ENCODE measurements at places on chromosomes 2 and 18. TPM values are rescaled to one million over a fixed set of nuclear protein-coding genes. Genes with fewer than 3 reads are reported as not detected.

ZNF804A gene
- total RNA-seq, result 0.13 TPM

KLHL29 gene
- 31.7 TPM for total RNA-seq

RBM44 gene
- total RNA-seq, result 1.2 TPM

MZT2B gene
- total RNA-seq, result 168 TPM

SNORC gene
- 12.0 TPM for total RNA-seq

GALNT13 gene
- total RNA-seq, result 0.49 TPM

PDE11A gene
- total RNA-seq, result 2.4 TPM

DSG4 gene
- not detected for total RNA-seq

ANKRD30B gene
- 17.2 TPM for total RNA-seq

SERPINB11 gene
- total RNA-seq, result not detected

POTEI gene
- total RNA-seq, result 0.27 TPM

NPPC gene
- 0.67 TPM for total RNA-seq

DNA sequence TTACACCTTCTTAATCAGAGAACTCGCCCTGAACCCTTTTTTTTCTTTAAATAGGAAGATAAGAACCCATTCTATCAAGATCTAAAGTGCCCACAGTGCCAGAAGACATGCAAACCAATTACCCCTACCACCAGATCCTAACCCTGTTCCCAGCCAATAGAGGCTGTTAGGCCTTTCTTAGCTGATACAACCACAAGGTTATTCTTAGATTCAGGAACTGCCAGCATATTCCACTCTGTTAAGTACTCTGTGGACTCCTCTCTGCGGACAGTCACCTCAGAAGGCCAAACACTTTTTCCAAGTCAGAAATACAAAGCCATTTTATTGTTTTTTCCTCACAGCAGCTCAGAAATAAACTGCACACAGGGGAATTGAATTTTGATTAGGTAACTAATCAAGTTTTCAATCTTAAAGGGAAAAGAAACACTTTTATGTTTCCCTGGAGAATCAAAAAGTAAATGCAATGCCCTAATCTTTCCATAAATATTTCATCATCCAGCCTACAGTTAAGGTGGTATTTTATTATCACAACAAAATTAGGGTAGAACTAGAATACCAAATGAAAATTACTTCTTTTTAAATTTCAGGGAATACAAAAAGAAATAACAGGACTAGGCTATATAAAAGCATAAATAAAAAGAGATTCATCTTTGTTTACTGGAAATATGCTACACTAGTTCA is 111.4 kb downstream of the NBAS start:
- no peak for DNase-seq

- no peak for DNase-seq
Observed at GRCh38 chr18:70025580-70025979, 77.9 kb upstream of the CD226 start.

DNA sequence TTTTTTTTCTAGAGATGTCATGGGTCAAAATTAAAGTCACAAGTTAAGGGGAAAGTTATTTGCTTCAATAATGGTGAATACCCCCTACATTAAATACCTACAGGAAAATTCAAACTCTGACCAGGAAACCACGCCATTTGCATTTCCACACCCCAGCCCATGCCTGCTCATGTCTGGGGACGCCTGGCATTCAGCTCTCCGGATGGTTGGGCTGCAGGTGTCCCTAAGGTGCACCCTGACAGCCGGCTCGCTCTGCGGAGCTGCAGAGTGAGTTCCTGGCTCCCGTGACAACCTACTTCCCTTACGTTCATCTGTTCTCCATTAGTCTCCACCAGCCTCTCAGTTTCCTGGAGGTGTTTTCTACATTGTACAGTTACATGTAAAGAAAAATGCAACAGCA is 122.7 kb upstream of the RIOK3 start:
- no peak for DNase-seq

DNA sequence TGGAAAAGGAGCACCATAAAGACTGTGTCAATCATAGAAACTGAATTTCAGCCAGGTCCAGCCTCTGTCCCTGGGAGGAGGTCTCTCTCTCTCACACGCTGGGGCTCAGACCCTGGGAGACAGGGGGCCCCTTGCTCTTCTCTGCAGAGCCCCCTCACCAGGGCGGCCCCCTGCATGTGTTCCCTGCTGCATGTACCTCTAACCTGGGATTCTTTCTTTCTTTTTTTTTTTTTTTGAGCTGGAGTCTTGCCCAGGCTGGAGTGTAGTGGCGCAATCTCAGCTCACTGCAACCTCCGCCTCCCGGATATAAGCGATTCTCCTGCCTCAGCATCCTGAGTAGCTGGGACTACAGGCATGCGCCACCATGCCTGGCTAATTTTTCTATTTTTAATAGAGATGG is 46.5 kb downstream of the TPO start:
- DNase-seq, result no peak

DNA sequence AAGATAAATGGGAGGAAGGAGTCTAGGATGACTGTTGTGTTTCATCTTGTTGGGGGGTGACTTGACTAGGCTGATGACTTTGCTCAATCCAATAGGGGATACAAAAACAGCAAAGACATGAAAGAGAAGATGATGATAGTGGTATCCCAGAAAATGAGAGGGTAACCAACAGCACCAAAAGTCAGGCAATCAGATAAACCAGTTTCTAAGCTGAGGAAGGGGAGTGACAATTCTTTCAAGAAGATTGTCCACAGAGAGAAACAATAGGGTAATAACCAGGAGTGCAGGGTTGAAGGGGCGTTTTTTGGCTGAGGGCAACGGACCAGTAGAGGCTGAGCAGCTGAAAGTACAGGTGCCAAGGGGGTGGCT is 7.7 kb upstream of the KCMF1 start:
- no peak for DNase-seq

GRCh38 chr2:146540271-146540932 is 1304.4 kb upstream of the ACVR2A start:
- no peak for DNase-seq

DNA sequence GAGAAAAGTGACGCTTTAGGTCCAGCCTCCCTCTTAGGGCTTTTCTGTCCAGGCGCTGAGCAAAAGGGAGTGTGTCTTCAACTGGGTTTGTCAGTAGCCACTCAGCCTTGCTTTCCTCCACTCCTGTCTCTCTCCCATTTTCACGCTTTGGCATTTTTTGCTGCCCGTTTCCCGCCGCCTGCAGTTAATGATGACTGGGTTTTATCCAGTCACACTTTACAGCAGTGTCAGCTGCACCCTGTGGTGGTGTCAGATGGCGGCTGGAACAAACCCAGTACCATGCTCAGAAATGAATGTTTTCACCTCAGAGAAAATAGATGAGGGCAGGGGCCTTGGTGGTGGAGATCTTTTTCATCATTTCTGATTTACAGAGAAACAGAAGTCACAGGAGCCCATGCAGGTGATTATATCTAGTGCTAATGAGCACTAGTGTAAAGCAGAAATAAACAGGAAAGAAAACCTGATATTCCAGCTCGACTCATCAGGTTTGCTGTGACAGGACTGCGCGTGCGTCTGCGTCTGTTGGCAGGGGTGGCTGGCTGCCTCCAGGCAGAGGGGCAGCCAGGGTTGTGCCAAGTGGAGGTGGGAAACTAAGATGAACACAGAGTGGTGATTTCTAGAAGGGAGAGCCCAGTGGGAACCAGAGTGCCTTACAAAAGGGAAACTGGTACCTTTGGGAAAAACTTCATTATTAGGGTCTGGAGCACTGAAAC is 139.9 kb downstream of the TANC1 start:
- DNase-seq, result no peak

DNA sequence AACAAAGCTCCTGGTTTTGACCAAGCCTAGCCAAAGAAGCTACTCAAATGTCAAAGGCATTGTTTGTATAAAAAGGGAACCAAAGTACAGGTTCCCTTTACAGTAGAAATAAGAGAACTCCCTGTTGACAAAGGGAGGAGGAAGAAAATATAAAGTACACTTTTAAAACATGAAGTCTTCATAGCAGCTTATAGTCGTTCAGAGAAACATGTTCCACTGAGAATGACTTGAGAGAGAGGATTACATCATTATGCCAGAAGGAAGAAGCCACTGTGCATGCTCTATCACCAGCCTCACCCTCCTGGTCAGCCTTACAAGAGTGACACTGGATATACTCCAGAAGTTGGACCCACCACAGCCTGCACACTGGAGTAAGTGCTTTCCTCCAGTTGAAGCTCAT is 2.5 kb upstream of the DHRS9 start:
- DNase-seq, result no peak

DNA sequence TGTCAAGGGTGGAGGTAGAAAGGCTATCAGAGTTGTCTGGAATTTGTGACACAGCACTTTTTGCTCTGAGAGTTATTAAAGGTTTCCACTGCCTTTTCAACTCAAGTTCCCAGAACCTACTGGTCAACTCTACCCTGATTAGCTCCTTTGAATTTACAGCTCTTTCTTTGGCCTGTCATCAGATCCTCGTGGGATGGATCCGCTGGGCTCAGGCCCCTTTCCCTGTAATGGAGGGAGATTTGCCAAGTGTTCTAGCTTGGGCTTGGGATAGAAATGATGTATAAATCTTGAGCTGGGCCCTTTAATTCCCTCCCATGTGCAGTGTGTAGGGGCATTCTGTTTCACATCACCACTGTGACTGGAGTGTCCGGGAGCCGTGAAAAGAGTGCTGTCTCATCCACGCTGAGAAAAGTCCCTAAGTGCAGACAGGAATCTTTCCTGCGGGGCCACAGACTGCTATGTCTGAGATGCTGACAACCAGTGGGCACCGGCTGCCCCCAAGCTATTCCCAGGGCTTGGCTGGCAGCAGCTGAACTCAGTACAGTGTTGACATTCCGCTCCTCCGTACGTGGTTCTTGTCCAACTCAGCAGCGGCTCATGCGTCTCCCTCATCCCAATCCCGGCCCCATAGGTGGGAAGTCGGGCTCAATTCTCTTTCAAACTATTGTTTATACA is 46.9 kb upstream of the ARHGAP28 start:
- DNase-seq, result no peak

DNA sequence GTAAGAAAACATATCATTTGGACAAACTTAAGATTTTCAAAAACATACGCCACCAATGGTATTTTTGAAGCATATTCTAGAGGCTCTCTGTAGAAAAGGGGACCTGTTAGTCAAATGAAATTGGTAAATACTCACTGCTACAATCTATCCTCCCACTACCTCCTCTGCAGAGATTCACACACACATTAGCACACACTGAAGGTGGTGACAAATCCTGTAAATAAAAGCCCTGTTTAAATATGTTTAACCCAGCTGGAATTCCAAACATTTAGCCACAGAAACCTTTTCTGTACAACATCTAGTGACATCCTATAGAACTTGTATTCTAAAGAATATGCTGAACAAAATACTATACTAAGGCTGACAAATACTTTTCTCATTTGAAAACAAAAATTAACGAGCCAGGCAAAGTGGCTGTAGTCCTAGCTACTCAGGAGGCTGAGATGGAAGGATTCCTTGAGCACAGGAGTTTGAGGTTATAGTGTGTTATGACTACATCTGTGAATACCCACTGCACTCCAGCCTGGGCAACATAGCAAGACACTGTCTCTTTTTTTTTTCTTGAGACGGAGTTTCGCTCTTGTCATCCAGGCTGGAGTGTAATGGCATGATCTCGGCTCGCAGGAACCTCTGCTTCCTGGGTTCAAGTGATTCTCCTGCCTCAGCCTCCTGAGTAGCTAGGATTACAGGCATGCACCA is 25.9 kb downstream of the ALS2 start:
- no peak for DNase-seq

- DNase-seq, result no peak
Observed at GRCh38 chr2:174788291-174788929, 24.1 kb upstream of the CHRNA1 start.

DNA sequence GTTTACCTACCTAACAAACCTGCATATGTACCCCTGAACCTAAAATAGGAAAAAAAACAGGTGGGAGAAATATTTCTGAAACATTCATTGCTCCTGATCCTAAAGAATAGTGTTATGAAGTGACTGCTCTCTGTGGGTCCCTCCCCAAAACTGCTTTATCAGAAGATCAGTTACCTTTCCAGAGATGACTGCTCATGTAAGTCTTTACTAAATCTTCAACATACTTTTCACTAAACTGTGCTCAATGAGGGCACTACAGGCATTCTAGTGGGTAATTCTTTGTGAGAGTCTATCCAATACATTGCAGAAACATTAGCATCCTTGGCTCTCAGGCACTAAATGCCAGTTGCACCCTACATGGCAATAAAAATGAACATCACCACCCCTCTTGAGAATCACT is 189.3 kb upstream of the STK17B start:
- no peak for DNase-seq

- DNase-seq, result no peak
Observed at GRCh38 chr2:106694964-106695470, 190.9 kb downstream of the ST6GAL2 start.

DNA sequence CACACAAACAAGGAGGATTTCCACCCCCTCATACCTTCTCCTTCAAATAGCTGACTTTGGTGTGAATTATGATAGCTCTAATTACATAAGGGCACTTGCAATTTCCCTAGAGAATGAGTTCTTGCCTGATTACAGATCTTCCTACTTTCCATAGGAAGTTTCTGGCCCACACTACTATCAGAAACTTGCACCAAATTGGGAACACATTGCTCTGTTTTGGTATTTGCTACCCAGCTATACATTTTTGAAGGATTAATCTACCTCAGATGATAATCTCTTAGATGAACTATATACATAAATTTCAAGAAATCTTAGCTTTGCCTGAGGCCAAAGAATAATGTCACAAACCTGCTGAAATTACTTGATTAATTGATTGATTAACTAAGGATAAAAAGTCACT is 4.9 kb downstream of the DCC start:
- no peak for DNase-seq

DNA sequence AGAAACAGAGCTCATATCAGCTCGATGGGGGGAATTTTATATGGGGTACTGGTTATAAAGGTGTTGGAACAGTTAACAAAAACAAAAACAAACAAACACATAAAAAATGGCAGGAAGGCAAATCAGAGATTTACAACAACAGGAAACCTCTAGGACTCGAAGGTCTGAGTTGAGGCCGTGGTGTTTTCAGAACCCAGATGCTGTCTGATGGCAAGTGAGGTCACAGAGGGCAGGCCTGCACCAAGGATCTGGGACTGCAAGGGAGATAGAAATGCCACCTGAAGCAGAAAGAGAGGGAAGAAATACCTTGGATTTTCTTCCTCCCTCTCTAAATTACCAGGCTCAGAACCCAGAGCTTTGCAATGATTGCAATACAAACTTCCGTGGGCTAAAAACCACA is 429.5 kb downstream of the ZNF521 start:
- DNase-seq, result no peak

GRCh38 chr2:181241797-181242196 is 215.4 kb upstream of the ITGA4 start:
- DNase-seq, result no peak

GRCh38 chr2:16861530-16861929 is 195.9 kb upstream of the CYRIA start:
- DNase-seq, result no peak

DNA sequence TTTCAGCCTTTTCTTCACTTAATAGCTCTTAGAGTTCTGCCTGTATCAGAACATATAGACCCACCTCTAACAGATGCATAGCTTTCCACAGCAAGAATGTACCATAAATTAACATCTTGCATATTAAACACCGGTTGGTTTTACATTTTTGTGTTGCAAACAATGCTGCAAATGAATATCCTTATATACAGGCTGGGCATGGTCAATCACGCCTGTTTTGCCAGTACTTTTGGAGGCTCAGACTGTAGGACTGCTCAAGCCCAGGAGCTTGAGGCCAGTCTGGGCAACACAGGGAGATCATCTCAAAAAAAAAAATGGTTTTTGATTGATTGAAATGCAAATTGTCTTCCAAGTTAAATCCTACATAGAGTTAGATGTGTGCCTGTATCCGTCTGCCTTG is 1.5 kb upstream of the LCT start:
- no peak for DNase-seq

All from sciatic nerve (tissue), 2 donors.